Non-pigmented ciliary epithelial cell (primary cell): ENCODE measurements at places on chromosomes 7 and 10.

GRCh38 chr10:114525368-114525949, 121.2 kb upstream of the AFAP1L2 start:
- no peak for DNase-seq

DNA sequence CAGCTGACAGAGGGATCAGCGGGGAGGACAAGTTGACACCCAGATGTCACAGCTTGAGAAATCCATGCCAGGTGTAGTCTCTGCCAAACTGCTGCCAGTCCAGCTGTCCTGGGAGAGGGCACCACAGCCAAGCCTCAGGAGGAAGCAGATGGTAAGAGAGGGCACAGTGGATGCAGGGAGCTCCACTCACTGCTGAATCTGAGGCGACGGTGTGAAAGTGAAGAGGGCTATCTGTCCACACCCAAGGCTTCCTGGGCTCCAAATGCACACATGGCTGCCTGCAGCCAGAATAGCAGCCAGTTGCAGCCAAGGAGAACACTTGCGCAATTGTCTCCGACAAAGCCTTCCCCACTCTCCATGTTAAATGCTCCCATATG, 502.4 kb downstream of the GRID1 start:
- DNase-seq, result no peak

- no peak for DNase-seq
Measured at GRCh38 chr10:109912335-109913281, 10.7 kb downstream of the XPNPEP1 start.

DNA sequence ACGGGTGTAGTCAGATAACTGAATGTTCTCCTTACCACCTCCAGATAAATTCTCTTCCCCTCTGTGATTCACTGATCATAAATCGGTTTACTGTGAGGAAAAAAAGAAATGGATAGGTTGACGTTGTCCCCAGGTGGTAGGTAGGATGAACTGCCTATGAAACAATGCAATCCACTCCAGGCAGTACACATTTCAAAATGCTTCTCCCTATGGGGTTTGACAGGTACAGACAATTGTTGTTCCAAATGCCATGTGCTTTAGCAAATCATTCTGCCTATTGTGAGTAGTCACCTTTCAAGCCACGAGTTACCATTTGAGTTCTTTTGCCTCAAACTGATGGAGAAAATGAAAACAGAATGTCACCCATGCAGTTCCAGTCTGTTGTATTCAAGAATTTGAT, 21.8 kb downstream of the VIM start:
- DNase-seq, result no peak

DNA sequence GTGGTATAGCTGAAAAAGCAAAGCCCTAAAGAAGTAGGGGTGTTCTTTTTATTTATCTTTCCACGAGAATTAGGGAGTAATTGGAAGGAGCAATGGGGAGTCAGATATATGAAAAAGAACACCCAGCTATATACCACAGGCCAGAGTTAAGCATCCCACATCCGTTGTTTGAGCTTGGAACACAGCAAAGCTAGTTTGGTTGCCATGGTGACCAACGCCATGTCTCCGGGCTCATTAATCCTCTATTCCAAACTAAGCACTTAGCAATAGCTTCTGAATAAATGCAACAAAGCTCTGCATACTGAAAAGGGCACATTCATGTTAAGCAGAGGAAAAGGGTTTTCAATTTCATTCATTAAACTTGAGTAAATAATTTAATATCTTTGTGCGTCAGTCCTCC, 23.5 kb downstream of the ASB4 start:
- peak; percentile 43 for DNase-seq

DNA sequence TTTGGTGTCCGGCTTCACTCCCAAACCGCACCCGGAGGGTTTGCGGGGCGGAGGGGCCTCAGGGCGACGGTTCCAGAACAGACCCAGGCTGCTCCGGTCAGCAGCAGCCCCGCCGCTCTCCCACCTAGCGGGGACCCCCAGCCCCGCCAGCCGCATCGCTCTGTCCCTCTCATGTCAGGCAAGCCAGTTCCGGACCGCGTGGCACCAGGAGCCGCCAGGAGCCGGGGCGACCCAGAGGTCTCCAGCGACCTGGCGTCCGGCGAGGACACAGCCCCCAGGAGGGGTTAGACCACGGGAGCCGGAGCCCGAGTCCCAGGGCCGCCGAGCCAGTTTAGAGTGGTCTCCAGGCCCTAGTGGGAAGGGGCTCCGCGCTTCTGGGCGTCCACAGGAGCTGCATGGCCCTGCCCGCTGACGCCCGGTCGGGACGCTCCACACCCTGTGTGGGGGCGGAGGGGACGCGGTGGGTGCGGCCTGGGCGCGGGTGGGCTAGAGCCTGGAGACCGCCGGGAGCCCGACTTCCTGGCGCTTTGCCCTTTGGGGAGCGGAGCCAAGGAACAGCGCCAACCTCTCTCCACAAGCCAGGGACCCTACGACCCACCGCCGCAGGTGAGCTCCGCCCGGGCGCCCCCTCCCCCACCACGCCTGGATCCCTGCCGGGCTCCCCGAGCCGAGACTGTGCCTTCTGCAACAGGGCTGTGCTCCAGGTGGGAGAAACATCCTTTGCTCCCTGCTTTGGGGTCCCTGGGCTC, 43.4 kb downstream of the ZNF117 start:
- DNase-seq, result no peak

DNA sequence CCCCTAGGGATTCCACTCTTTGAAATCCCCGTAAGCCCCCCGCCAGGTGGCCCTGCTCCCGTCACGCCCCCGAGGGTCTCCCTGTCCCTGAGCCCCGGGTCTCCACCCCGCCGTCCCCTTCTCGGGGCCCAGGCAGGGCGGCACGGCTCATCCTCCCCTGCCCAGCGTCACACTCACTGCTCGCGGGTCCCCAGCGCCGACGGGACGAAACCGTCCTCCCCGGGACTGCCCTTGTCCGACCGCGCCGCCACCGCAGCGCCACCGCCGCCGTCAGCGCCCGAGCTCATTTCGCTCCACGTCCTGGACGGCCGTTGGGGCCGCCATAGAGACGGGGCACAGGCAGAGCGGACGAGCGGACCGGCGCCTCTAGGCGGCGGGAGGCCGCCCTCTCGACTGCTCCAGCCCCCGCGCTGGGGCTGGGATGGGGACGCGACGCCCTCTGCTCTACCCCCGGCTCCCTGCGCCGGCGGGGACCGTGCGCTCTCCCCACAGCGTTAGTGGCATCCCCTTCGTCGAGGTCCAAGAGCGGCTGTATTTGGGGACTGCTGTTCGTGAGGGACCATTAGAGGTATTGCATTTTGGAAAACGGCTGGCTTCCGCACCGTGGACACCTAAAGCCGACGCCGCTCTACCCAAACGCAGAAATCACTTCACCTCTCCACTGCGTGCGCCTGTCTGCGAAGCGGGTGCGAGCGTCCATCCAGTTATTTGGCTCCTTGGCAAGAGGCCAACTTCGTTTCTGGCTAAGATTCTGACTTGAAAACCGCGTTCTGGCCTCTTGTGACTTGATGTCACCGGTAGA, at the start of gene EEF1AKMT2:
Gene EEF1AKMT2 (minus strand): TSS at position 341 of the 802 bp plus-strand sequence. CDS start 54 bp downstream, at position 287.
- DNase-seq, result no peak

- no peak for DNase-seq
Measured at GRCh38 chr10:11469575-11470391, 141.7 kb downstream of the USP6NL start.

DNA sequence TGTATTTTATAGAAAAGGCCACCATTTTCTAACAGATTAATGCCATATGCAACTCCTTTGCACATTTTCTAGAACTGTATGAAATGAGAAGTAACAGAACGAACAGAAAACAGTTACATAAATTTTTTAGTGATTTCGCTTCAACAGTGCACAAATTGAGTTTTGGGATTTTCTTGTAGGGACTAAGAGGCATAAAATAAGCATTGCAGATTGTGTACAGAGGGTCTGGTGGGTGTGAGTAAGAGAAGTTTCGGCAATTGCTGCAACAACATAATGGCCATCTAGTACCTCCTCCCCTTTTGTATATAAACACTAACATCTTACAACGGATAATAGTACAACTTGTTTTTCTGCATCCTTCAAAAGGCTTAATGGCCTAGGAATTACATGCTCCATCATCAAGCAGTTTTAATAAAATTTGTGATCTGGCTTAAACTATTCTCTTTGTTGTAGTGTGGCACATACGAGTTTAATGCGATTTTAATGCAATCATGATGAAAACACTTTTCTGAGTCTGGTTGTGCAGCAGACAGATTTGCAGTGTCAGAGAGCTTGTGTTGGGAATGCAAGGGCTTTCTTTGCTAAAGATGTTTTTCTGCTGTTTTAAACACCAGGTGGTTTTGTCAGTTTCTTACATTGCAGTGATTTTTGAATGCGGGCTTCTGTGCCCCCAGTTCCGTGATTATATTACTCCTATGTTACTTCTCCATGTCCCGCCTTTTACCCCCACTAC, 2.9 kb downstream of the GLCCI1 start:
- no peak for DNase-seq

DNA sequence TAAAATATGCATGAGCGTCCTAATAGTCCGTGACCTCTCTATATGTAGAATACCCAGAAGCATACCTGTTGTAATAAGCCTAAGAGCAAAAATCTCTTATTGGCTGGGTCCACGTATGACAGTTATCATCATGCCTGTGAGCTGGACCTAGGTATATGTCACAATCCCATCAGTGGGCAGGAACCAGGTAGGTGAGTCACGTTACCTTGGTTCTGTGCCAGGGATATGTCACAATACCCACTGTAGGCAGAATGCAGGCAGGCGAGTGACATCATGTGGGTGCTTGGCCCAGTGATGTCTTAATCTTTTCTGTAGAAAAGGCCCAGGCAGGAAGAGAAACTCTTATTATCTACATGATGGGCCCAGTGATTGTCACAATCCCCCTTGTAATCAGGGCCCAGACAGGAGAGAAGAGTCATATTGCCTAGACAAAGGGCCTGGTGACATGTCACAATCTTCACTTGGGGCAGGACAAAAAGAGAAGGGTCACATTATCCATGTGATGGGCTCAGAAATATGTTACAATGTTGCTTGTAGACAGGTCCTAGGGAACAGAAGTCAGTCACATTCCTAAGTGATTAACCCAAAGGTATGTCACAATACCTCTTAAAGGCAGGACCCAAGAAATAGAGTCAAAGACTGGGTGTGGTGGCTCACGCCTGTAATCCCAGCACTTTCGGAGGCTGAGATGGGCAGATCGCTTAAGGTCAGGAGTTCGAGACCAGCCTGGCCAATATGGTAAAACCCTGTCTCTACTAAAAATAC, 12.9 kb upstream of the ZNF736 start:
- DNase-seq, result no peak

GRCh38 chr7:1446620-1447032, 12.6 kb downstream of the MICALL2 start:
- no peak for DNase-seq

DNA sequence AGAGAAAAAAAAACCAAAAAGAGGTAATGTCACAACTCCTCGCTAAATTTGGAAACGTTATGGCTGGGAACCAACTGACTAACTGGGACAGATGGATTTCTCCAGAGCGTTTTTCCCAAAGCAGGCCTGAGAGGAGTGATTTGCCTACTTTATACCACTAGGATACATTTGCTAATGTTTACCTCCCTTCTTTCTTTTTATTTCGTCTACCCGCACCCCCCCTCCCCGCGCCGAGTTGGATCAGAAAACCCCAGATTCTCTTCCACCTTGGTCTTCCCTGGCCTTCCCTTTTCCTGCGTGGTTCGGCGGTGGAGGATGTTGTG, 7.2 kb downstream of the CPA2 start:
- no peak for DNase-seq

GRCh38 chr7:65988084-65988483, 6.1 kb upstream of the GUSB start:
- no peak for DNase-seq

- no peak for DNase-seq
Measured at GRCh38 chr7:135189961-135190360, 19.5 kb upstream of the CYREN start.

DNA sequence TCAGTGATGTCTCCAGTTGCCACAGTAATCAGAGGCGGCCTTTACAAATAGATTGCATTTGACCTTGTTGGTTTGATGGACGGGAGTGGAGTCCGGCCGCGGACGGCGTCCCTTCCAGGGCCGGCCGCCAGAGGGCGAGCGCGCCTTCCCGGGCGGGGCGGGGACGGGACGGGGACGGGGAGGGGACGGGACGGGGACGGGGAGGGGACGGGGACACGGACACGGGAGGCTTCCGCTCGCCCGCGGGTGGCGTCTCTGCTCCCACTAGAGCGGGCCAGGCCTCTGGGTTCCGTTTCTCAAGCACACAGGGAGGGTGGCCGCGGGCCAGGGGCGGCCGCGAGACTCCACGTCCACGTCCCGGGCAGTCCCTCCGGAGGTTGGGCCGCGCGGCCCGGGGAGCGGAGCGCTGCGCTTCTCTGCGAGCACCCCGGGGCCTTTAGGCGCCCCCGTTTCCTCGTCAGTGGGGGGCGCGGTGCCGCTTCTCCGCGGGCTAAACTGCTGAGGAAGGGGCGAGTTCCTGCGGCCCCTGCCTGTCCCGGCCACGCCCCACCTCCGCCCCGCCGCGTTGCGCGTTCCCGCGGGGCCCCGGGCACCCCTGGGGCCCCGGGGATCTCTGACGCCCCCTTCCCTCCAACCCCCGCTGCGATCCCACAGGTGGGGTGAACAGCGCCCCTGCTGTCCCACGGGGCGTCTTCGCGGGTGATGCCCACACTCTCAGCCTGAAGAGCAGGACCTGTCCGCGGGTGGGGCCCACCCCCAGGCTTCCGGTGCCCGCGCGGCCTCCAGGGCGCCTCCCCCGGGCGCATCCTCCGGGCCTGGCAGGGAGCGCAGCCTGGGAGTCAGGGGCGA, 84.2 kb upstream of the MKI67 start:
- DNase-seq, result no peak

DNA sequence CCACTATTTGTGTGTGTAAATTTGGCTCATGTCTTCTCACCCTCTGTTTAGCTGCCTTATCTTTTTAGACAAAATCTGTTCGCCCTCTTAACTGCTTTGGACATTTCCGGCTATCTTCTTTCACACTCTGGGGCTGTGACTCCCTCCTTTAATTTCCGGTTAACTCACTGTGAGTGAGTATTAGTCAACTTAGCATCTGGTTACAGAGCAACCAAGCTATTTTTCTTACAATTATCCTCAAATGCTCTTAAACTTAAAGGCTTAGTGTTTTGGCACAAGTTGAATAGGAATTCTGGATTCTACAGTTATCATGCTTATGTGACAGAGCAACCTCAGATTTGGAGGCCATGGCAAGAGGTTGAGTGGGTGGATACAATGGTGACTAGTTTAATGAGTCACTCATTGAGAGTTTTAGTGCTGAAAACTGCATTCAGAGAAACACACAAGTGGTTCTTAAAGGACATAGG, 177.6 kb upstream of the SEMA3A start:
- DNase-seq, result peak; percentile 96

DNA sequence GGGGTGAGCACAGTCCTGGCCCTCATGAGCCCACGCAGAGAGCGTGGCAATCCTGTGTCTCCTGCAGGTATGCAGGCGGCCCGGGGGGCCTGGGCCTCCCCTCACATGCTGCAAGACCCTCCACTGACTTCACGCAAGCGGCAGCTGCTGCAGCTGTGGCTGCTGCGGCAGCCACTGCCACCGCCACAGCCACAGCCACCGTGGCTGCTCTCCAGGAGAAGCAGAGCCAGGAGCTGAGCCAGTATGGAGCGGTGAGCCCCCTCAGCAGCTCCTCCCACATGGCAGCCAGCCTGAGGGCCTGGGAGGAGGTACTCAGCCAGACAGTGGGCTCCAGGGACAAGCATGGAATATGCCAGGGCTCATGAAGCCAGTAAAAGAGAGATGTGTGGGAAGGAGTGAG, 8.7 kb downstream of the ZMIZ2 start:
- no peak for DNase-seq
